B cell (primary cell): ENCODE measurements at places on chromosomes 2 and 18. TPM values are rescaled to one million over a fixed set of nuclear protein-coding genes. Genes with fewer than 3 reads are reported as not detected.

The CNTNAP5 gene
- not detected in 2 replicates for total RNA-seq

The EPAS1 gene
- total RNA-seq, result 0.37 and 1.0 TPM in 2 replicates

DNA sequence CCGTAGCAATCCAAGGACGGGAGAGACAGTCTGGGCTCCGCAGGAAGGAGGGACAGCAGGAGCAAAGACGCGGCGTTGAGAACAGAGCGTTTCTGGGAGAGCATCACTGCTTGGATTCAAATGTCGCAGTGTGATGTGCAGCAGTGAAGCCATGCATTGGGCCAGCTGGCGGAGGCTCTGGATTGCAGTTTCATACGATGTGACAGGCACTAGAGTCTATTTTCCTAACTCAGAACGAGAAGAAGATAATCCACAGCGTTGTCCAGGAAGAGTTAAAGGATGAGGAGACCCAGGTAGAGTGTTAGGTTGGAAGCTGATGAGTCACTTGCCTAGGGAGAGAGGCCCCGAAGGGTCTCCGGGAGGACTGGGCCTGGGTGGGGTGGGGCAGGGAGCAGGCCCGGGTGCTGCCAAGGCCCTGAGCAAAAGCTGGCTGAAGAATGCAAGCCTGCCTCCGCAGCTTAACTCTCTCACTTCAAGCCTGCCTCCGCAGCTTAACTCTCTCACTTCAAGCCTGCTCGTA, 17.7 kb upstream of the SEMA4C start:
- DNase-seq, result no peak

DNA sequence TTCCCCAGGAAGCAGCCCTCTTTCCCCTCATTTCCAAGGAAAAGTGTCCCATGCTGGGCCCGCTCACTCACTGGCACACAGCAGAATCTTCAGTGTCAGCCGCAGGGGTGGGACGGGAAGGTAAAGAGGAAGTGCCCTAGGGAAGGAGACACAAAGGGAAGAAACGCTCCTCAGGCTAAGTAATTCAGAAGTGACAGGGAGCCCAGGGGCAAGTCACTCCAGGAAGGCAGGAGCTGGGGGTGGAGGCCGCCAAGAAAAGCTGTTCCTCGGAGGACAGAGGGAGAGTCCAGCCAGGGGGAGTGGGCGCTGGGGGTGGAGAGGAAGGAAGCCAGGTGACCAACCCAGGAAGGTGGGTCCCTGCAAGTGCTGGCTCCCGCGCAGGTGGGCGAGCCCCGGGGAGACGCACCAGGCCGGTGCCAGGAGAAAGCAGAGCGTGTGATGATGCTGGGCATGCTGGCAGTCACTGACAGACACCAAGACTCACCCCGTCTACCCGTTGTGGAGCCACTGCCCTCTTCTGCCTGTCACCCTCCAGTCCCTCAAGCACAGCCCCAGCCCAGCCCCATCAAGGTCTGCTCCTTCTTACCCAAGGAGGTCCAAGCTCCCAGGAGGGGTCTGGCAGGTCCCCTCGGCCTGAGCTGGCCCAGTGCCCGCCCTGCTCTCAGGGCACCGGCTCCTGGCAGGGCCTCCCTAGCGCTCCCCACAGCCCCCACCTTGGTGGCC, 21.7 kb downstream of the HDAC4 start:
- no peak for DNase-seq

The NCKAP5 gene
- not detected in 2 replicates for total RNA-seq

DNA sequence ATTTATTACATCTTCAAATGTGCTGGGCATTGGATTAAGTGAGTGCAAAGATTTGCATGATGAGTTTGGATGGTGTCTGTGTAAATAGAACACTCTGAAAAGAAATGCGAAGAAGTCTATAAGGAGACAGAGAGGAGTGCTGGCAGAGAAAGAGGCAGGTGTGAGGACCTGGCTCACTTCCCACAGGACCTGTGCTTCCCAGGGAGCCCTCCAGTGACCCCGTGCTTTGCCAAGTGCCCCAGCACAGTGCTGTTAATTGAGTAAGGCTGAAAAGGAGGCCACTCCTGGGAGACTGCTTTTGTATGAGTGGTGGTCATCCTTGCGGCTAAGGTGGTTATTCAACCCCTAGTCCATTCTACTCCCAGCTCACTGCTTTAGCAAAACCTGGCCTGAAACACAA, 230.8 kb downstream of the OSR1 start:
- DNase-seq, result no peak

GRCh38 chr2:233081232-233081730, 21.1 kb downstream of the INPP5D start:
- DNase-seq, result peak; percentile 58

GRCh38 chr2:223488814-223489213, 113.3 kb downstream of the SCG2 start:
- DNase-seq, result no peak

The CAPN14 gene
- total RNA-seq, result 6.0 and 7.8 TPM in 2 replicates

GRCh38 chr18:28284132-28284531, 107.2 kb upstream of the CDH2 start:
- DNase-seq, result no peak

DNA sequence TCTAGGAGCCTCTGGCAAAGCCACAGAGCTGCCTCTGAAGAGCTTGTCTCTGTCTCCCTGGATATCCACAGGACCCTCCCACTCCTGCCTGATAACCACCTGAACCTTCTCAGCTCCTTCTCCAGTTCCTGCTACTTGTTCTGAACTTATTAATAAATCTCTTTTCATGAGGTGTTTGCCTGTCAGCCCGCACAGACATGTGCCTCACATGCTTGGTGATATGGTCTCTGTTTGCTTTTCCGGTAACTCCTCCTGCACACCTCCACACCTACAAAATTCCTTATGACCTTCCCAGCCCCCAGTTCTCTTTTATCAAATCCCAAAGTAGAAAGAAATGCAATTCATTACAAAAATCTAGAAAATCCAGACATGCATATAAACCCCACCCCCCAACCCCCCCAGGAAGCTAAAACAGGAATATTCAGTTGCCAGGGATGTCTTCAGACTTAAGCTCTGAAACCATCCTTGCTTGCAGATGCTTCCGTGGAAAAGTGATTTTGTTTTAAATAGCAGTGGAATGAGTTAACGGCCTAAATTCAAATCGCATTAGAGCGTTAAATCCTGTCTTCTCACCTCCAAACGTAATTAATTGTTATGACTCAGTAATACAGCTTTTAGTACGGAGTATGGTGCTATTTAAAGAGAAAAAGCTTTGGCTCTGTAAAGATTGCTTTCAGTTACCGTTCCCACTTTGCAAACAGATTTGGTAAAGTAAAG, 2.1 kb upstream of the PID1 start:
- no peak for DNase-seq

The PGAP1 gene
- total RNA-seq, result 21.8 and 22.9 TPM in 2 replicates

DNA sequence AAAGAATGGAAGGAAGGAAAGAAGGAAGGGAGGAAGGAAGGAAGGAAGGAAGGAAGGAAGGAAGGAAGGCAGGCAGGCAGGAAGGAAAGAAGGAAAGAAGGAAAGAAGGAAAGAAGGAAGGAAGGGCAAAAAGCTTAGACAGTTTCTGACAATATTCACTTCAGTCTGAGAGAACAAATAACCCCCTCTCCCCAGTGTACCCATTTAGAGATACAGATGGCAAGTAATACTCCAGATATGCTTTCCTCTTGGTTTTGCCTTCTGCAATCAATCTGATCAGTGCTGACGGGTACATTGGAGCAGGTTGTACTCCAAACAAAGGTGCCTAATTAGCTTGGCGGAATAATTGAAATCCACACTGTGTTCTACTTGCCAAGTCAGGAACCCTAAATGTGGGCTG, 534.6 kb upstream of the TMEFF2 start:
- DNase-seq, result no peak

The BUB1 gene
- total RNA-seq, result 1.6 and 2.0 TPM in 2 replicates

GRCh38 chr18:39453356-39453755, 1887.8 kb upstream of the CELF4 start:
- no peak for DNase-seq

The TMEM163 gene
- 5.6 and 6.2 TPM in 2 replicates for total RNA-seq

The UGT1A8 gene
- total RNA-seq, result not detected in 2 replicates

DNA sequence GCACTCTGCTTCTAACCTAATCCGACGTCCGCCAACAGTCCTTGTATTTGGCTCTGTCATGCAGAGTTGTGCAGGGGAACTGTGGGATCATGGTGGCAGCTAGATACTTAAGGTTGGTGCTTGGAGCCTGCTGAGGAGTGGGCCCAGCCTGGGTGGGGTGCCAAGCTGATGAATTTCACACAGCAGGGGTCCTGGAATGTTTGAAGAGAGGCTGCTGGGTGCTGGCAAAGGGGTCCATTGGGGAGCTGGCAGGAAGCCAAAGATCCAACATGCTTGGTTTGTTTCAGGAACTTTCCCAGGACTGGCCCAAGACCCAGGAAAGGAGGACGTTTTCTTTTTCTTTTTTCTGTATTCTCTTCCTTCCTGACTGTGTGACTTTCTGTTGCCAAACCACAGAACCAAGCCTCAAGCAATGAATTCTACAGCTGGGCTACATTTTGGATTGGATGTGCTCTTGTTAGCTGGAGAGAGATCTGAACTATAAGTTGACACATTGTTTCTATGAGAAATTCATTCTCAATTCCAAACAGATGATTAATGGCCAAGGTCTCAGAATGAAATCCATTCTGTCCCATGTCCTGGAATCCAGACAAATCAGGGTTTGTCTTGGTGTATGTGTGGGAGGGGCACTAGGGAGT, 49.9 kb downstream of the DHRS9 start:
- DNase-seq, result no peak

DNA sequence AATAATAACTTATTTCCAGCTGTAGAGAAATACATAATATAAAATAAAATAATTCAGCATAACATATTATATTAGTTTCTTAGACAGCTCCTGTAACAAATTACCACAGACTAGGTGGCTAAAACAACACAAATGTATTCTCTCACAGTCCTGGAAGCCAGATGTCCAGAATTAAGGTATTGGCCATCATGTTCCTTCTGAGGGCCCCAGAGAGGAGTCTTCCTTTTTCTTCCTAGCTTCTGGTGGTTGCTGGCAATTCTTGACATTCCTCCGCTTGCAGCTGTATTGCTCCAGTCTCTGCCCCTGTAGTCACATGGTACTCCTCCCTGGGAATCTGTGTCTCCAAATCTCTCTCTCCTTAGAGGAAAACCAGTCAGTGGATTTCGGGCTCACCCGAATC, 146.8 kb downstream of the RBM43 start:
- no peak for DNase-seq

The ASB1 gene
- 50.7 and 51.7 TPM in 2 replicates for total RNA-seq

The ORMDL1 gene
- total RNA-seq, result 166 and 170 TPM in 2 replicates

- no peak for DNase-seq
Observed at GRCh38 chr2:102657770-102658169, 38.4 kb downstream of the SLC9A2 start.

DNA sequence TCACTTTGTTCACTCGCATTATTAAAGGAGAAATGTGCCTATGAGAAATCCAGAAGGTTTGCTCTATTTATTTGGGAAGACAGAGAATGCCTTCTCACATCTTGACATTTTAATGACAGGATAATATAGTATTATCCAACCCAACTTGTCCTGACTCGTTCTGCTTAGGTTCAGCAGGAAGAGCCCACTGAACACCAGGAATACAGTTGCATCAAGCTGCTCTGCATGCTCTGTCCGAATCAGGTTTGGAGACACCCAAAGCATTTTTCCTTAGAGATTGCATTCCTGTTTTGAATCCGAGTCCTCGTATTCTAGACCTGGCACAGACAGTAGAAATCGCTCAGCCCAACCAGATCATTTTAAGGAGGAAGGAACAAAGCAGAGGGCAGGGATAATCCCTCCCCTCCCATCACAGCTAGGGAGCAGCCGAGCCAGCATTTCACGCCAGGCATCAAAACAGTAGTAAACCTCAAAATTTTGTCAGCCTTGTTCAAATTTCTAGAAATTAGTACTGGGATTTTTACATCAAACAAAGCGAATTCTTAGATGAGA, 837.4 kb upstream of the ID2 start:
- no peak for DNase-seq

DNA sequence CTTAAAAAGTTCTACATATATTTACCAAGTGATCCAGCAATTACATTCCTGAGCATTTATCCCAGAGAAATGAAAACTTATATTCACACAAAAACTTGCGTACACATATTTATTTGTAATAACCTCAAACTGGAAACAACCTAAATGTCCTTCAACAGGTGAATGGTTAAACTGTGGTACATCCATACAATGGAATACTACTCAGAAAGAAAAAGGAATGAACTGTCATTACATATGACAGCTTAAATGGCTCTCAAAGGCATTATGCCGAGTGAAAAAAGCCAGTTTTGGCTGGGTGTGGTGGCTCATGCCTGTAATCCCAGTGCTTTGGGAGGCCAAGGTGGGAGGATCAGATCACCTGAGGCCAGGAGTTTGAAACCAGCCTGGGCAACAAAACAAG, 79.1 kb upstream of the DYNC1I2 start:
- DNase-seq, result no peak

DNA sequence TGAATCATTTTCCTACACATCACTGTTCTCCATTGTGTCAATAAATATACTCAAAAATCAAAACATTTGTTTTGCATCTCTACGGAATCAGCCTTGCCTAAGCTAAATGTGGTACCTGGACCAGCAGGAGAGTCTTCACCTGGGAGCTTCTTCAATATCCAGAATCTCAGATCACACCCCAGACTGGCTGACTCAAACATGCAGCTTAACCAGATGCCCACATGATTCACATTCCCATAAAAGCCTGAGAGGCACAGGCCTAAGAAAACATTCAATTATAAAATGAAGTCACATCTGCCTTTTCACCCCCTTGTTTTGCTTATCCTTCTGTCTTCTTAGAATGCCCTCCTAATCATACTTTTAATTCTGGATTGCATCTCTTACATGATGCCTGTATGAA, 1045.5 kb upstream of the NXPH2 start:
- no peak for DNase-seq
